ENCODE measurements at places on chromosomes 12 and 14. TPM values are rescaled to one million over a fixed set of nuclear protein-coding genes. Genes with fewer than 3 reads are reported as not detected.

Gene CCDC196
- 0.61 TPM for polyA plus RNA-seq

Gene TOMM20L
- not detected for polyA plus RNA-seq

Gene JDP2
- 49.8 TPM for polyA plus RNA-seq

Gene ANKS1B
- 4.0 TPM for polyA plus RNA-seq

Gene PTPRO
- 0.45 TPM for polyA plus RNA-seq

Gene LRP1-AS
- polyA plus RNA-seq = not detected

Gene KRT82
- polyA plus RNA-seq = not detected

Gene ARID2
- polyA plus RNA-seq = 4.7 TPM

Gene RAPGEF3
- 57.9 TPM for polyA plus RNA-seq

Gene RTN1
- polyA plus RNA-seq = 50.3 TPM

Gene SLC22A17
- polyA plus RNA-seq = 9.9 TPM

Gene TAS2R46
- not detected for polyA plus RNA-seq
